Cardiac muscle cell (in vitro differentiated cells and primary cell): ENCODE measurements at places on chromosomes 3 and 15.

DNA sequence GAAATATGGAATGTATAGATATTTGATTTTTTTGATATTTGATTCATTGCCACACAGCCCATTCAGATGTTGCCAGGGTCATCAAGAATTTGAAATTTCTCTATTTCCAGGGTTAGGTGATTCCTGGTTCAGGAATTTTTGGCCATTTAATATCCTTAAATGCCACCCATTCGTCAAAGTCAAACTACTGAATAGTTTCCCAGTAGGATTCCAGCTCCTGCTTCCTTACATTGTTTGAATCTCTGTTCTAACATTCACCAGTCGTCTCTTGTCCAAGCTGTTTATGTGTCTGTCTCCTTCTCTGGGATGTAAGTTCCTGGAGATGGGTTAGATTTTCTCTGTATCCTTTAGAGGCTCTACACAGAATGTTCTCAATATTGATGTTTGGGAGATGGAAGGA, 124.9 kb upstream of the TLE3 start:
- no peak overlapping the region for H3K27ac ChIP-seq
- DNase-seq, result no peak
- peaks cover 80% of the 10 kb centered on the region for H3K27me3 ChIP-seq
- H3K36me3 ChIP-seq, result no peaks in the 10 kb centered on the region

DNA sequence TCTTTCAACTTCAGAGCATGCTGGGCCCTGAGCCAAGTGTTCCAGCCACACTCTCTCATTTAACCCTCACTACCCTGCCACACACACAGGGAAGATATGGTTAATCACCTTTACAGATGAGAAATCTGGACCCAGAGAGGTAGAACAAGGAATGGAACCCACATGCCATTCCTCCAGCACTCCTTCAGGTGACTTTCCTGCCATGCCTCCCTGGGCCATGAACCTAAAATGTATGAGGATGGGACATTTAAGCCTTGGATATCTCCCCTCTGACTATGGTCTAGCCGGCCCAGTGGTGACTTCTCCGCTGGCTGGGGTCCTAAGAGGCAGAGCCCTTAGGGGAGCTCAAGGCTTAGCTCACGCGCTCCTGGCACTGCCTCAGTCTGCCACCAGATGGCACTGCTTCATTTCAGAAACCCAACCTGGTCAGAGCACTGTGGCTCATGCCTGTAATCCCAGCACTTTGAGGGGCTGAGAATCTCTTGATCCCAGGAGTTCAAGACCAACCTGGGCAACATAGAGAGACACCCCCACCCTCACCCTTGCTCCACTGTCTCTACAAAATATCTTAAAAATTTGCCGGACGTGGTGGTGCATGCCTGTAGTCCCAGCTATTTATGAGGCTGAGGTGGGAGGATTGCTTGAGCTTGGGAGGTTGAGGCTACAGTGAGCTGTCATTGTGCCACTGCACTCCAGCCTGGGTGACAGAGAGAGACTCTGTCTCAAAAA, 2.2 kb upstream of the DCAF1 start:
- no peaks in the 10 kb centered on the region for H3K27me3 ChIP-seq
- DNase-seq, result peak; percentile 85
- H3K4me3 ChIP-seq, result no peak overlapping the region

GRCh38 chr15:91885714-91886270, 32.3 kb downstream of the SLCO3A1 start:
- DNase-seq, result peak; percentile 13
- H3K4me3 ChIP-seq, result no peak overlapping the region
- peaks cover 38% of the 10 kb centered on the region for H3K4me1 ChIP-seq
- no peaks in the 10 kb centered on the region for H3K36me3 ChIP-seq
- H3K27ac ChIP-seq, result no peak overlapping the region

GRCh38 chr3:156974931-156975330, 148.8 kb downstream of the LEKR1 start:
- no peak overlapping the region for H3K4me3 ChIP-seq
- no peak overlapping the region for H3K27ac ChIP-seq
- H3K4me1 ChIP-seq, result peaks cover 31% of the 10 kb centered on the region
- H3K36me3 ChIP-seq, result no peaks in the 10 kb centered on the region
